Ureter (tissue), 1 donor: ENCODE measurements at places on chromosomes 4 and X. TPM values are rescaled to one million over a fixed set of nuclear protein-coding genes. Genes with fewer than 3 reads are reported as not detected.

DNA sequence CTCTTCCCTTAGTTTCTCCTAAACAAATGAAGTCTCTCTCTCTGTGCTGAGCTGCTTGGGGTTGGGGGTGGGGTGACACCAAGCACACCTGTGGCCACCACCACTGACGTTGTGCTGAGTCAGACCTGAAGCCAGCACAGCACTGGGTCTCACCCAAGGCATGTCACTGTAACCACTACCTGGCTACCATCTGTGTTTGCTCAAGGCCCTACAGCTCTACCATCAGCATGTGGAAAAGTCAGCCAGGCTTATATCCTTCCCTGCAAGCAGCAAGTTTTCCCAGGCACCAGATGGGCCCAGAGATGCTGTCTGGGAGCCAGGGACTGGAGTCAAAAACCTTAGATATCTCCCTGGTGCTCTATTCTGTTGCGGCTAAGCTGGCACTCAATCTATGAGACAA, 6.9 kb downstream of the CXCL10 start:
- no peak for DNase-seq

DNA sequence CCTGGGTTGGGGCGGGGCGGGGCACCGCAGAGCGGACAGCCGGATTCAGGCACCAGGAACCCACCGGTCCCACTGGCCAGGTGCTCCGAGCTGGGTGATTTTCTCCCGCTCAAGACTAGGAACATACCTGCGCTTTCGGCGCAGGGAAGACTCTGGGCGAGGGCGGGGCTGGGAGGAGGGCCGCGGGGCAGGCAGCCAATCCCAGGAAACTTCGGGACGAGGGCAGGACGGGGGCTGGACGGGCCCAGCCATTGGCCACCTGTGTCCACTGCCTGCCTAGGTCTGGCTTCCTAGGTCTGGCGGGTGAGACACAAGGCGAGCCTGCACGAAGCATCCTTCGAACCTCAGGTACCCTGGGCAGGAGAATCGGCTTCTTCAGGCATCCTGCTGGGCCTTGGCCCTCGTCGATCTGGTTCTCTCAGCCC, 274 bp upstream of the ERVMER34-1 start:
- DNase-seq, result peak; percentile 72

HPSE gene
- total RNA-seq, result 1.1 TPM

- no peak for DNase-seq
Observed at GRCh38 chr4:77310931-77311330, 153.9 kb downstream of the CCNG2 start.

GRCh38 chrX:122622795-122623194, 561.3 kb upstream of the GRIA3 start:
- no peak for DNase-seq
